ENCODE measurements at places on chromosomes 5 and 9. TPM values are rescaled to one million over a fixed set of nuclear protein-coding genes. Genes with fewer than 3 reads are reported as not detected.

DNA sequence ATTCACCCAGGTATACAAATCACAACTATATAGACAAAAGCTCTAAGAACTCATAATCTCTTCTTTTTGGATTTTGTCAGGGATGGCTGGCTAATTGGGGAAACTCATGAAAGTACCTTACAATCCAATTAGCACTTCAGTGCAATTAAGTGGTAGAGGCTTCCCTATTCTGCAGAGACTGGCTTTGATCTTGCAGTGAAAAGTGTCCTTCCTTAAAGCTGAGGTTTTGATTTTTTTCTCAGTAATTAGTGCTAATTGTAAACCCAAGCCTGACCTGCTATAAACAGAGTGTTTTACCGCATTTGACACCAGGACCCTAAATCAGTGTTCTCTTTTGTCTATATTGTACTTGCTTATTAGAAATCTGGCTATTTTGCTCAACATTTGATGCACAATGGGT lies 294.0 kb upstream of the EFNA5 start:
- H3K4me3 ChIP-seq: no peak overlapping the region
- no peak for DNase-seq
- no peak overlapping the region for H3K27ac ChIP-seq
- no peaks in the 10 kb centered on the region for H3K27me3 ChIP-seq
- no peaks in the 10 kb centered on the region for H3K36me3 ChIP-seq

DNA sequence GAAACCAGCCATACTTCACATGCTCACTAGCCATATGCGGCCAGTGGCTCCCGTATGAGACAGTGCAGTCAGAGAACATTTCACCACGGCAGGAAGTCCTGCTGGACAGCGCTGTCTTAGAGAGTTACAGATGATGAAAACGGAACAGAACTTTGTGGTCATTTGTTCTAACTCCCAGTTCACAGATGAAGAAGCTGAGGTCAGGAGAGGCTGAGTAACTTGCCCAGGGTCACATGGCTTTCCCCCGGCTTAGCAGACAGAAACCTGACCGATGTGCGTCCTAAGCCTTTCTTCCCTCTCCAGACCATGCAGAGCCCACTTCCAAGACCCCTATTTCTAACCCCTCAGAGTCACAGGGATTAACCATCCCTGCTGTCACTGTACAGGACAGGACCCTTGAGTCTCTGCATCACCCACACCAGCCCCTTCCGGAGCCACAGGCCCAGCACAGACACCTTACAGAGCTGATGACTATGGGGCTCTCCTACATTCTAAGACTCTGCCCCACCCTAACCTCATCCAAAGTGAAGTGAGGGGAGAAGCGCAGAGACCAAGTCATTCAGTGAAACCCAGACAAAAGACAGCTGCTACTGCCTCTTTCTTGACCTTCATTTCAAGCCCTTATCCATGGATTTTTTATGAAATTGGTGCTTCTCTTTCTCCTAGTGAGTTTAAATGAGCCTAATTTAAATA lies 86.9 kb downstream of the PTPN3 start:
- no peak overlapping the region for H3K4me3 ChIP-seq
- H3K27ac ChIP-seq: no peak overlapping the region
- H3K36me3 ChIP-seq: no peaks in the 10 kb centered on the region
- H3K27me3 ChIP-seq: no peaks in the 10 kb centered on the region
- H3K4me1 ChIP-seq: no peaks in the 10 kb centered on the region

DNA sequence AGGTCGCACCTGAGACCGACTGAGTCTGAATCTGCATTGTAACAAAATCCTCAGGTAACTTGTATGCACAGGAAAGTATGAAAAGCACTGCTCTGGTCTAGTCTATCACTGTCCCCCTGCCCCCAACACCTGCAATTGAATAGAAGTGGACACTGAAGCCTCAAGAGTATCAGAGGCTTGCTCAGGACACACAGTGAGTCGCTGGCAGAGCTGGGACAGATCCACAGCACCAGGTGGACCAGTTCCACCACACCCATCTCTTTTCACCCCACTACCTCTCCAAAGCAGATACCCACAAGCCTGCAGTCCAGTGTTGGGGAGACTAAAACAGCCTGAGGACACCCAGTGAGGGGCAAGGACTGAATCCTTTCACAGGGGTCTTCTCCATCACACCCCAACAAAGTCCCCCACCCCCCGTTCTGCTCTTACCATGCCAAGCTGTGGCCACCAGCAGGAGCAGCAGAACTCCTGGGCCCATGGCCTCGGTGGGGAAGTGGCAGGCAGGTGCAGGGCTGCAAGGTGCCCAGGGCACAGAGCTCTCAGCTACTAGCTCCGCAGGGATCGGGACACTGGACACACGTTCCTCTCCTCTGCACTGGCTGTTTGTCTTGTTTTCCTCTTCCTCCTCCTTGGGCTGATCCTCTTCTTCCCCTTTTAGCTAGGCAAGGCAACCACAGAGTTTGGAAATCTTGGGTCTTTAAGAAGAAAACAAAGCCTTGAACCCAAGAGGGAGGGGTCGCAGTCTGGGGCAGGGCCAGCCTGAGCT lies at the start of gene CSF1R:
CSF1R (minus strand) TSS at position 605 of the 766 bp plus-strand sequence; CDS start at position 478, 127 bp downstream.
- no peak within 1 kb of the TSS for H3K4me3 ChIP-seq
- no peaks in the 10 kb centered on the region for H3K36me3 ChIP-seq
- peaks cover 14% of the 10 kb centered on the region for H3K27me3 ChIP-seq
- H3K27ac ChIP-seq: no peak within 1 kb of the TSS
- DNase-seq: no peak

DNA sequence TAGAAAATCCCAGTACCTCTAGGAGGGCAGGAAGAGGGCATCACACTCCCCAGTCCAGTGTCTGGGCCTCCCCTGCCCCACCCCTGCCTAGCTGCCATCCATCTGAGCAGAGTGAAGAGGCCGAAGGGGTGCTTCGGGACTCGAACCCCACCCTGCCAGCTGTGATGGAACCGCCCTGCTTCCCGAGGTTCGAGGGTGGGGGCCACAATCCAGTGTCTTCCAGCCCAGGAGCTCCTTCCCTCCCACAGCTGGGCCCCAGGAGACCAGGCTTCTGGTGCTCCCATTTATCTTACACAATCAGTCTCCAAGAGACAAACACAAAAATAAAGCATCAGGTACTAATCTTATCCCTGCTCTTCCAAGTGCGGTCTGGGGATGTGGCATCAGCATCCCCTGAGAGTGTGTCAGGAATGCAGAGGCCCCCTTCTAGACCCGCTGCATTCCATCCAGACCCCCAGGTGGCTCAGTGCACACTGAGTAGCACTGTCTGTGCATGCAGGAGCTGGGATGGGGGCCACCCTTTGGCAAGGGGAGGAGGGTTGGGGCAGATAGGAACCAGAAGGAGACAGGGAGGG lies 122.8 kb upstream of the TBC1D2 start:
- DNase-seq: no peak
- no peaks in the 10 kb centered on the region for H3K36me3 ChIP-seq
- no peaks in the 10 kb centered on the region for H3K27me3 ChIP-seq
- H3K4me1 ChIP-seq: no peaks in the 10 kb centered on the region

DNA sequence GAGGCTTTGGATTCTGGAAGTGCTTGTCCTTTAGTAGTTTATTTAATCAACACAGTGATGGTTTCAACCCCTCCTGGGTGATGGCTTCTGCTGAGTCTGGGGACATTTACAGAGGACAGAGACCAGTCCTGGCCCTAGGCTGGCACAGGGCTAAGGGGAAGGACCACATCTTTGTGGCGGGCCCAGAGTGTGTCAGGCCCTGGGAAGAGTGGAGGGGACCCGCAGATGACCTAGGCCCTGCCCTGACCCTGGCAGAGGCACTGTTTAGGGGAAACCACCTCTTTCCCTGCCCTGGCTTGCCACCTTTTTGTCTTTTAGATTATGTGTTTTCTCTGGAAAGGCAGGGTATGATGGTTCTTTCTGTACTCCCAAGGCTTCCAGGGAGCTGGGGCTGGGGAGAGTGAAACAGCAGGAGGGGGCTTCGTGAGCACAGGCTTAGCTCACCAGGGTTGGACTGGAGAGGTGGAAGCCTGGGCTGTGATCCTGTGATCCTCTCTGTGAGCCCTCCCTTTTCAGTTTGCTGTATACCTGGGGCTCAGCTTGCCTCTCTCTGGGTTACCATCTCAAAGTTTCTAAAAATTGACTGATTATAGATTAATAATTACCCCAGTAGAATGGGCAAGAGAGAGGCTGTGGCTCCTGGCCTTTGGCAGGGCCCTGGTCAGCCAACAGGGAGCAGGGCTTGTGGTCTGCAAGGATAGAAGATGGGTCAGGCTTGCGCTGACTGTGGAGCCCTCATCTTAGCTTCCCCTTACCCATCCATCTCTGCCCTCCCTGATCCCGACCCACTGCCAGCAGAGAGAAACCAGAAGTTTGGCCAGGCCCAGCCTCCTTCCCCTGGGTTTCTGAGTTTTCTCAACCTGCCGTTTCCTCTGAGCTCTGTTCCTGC lies 1.7 kb upstream of the SYNPO start:
- H3K36me3 ChIP-seq: no peaks in the 10 kb centered on the region
- H3K27me3 ChIP-seq: no peaks in the 10 kb centered on the region
- no peak overlapping the region for H3K27ac ChIP-seq
- H3K4me3 ChIP-seq: no peak overlapping the region

DNA sequence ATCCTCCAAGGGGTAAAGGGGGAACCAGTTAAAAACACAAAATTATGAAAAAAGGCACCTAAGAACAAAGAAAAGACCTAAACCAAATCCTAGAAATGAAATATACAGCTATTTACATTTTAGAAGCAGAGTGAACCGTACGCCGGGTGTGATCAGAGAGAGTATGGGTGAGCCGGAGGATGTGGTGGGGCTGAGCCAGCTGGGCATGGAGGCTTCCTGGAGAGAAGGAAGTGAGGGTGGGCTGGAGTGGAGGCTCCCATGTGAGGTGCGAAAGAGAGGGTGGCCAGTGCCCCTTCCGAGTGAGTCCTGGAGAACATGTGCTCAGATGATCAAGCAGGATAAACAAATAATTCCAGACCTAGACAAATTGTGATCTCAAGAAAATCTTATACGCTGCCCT lies 111.6 kb downstream of the CACNA1B start:
- no peak overlapping the region for H3K27ac ChIP-seq
- H3K36me3 ChIP-seq: no peaks in the 10 kb centered on the region
- peaks cover 12% of the 10 kb centered on the region for H3K4me1 ChIP-seq
- H3K27me3 ChIP-seq: peaks cover 50% of the 10 kb centered on the region

GRCh38 chr9:36488389-36488756 lies 84.3 kb upstream of the MELK start:
- no peaks in the 10 kb centered on the region for H3K36me3 ChIP-seq
- DNase-seq: no peak
- H3K27ac ChIP-seq: peak overlapping the region; percentile 86
- peak overlapping the region; percentile 56 for H3K4me3 ChIP-seq

GRCh38 chr9:78320875-78321496 lies 24.1 kb downstream of the PSAT1 start:
- H3K27me3 ChIP-seq: no peaks in the 10 kb centered on the region
- no peak for DNase-seq
- H3K27ac ChIP-seq: no peak overlapping the region
- no peak overlapping the region for H3K4me3 ChIP-seq
- H3K4me1 ChIP-seq: peaks cover 10% of the 10 kb centered on the region

GRCh38 chr9:111900858-111901612 lies 4.4 kb downstream of the UGCG start:
- H3K27ac ChIP-seq: no peak overlapping the region
- H3K4me3 ChIP-seq: no peak overlapping the region
- no peak for DNase-seq
- H3K27me3 ChIP-seq: no peaks in the 10 kb centered on the region

- no peak for DNase-seq
- H3K36me3 ChIP-seq: no peaks in the 10 kb centered on the region
- H3K4me3 ChIP-seq: no peak overlapping the region
- no peaks in the 10 kb centered on the region for H3K4me1 ChIP-seq
Measured at GRCh38 chr9:24451346-24451745, 94.4 kb downstream of the IZUMO3 start.

DNA sequence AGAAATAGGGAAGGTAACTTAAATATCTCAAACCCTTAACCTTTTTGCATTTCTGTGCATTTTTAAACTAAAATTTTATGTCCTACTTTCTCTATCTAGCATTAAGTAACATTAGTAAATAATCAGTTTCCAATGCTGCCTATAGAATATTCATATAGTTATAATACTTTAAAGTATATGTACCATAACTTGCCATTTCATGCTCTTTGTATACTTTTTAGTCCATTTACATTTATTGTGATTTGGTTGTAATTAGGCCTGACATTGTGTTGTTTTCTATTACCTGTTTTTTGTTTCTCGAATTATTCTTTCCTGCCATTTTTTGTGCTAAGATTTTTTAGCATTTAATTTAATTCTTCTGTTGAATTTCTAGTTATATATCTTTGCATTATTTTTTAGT lies 13.7 kb downstream of the SLC12A2 start:
- H3K4me1 ChIP-seq: no peaks in the 10 kb centered on the region
- H3K4me3 ChIP-seq: no peak overlapping the region
- H3K36me3 ChIP-seq: no peaks in the 10 kb centered on the region
- no peak for DNase-seq
- no peak overlapping the region for H3K27ac ChIP-seq

- H3K27me3 ChIP-seq: no peaks in the 10 kb centered on the region
- H3K27ac ChIP-seq: no peak overlapping the region
- no peaks in the 10 kb centered on the region for H3K36me3 ChIP-seq
- DNase-seq: peak; percentile 80
- H3K4me3 ChIP-seq: peak overlapping the region; percentile 38
- peaks cover 11% of the 10 kb centered on the region for H3K4me1 ChIP-seq
Measured at GRCh38 chr5:343461-344401, 22.2 kb downstream of the AHRR start.

DNA sequence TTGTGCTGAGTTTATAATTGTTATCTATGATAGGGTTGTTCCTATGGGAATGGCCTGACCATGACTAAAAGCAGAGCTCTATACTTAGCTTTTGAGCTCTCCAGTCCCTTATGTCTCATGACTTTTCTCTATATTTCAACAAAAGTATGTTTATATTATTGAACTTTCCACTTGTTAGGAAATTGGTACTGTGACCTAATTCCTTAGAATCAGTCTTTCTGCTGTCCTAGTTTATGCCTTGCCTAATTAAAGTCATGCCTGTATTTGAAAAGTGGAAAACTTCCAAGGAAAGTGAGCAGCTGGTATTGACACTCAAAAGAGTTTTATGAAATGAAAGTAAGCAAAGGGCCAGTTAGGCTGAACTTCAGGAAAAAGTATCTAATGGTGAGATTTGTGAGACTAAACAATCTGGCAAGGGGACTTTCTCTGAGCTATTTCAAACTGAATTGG lies 68.6 kb downstream of the XRCC4 start:
- H3K4me1 ChIP-seq: no peaks in the 10 kb centered on the region
- H3K36me3 ChIP-seq: no peaks in the 10 kb centered on the region
- no peak overlapping the region for H3K4me3 ChIP-seq
- no peak for DNase-seq

The PCDH12 gene
- 0.57 TPM for total RNA-seq

The TAF1L gene
- not detected for total RNA-seq

The FGF1 gene
- total RNA-seq: 0.71 TPM

The OTULINL gene
- total RNA-seq: 0.59 TPM

The FRMD3 gene
- 0.98 TPM for total RNA-seq

The RGMB gene
- 16.4 TPM for total RNA-seq

The PCDHGA4 gene
- 3.5 TPM for total RNA-seq

The LCN2 gene
- not detected for total RNA-seq

The KIAA1958 gene
- 28.6 TPM for total RNA-seq

The SUSD1 gene
- 14.9 TPM for total RNA-seq

The WDR31 gene
- 2.4 TPM for total RNA-seq

Data from A673 (cell line).